ENCODE measurements at places on chromosomes 3 and 15.

DNA sequence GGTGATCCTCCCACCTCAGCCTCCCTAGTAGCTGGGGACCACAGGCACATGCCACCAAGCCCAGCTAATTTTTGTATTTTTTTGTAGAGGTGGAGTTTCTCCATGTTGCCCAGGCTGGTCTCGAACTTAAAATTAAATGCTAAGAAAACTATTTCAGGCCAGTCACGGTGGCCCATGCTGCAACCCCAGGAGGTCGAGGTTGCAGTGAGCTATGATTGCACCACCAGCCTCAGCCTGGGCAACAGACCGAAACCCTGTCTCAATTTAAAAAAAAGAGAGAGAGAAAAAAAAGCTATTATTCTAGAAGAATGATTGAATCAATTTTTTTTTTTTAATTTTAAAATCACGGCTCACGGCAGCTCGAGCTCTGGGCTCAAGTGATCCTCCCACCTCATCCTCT lies 4.7 kb downstream of the SLC51A start:
- DNase-seq = no peak

DNA sequence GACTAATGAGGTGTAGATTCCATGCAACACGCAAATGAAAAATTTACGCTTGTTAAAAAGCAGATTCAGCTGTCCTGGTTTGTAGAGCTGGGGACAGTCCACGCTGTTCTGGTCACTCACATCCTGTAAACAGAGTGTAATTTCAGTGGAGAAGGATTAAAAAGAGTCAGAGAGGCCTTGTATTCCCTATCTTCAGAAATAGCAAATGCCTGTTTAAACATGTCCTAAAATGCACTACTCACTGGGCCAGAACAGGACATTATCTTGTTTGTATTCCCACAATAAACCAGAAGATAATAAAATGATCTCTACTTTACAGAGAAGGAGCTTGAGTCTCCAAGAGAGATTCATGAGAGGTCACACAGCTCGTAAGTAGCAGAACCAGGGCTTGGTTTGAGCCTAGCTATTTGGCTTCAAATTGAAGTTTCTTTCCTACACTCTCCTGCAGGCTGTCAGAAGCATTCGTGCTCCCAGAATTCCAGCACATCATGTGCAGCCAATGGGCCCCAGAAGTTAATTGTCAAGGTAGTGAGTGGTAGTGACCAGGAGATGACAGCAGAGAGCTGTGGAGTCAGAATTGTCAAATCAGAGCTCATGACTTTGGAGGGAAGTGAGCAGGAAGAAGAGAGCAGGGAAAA lies 242.5 kb downstream of the ATP8B4 start:
- DNase-seq = no peak

- DNase-seq = no peak
These were observed 142.7 kb upstream of the DPPA4 start for GRCh38 chr3:109480014-109480413.

GRCh38 chr3:10949197-10949596 lies 43.4 kb upstream of the SLC6A1 start:
- DNase-seq = no peak

DNA sequence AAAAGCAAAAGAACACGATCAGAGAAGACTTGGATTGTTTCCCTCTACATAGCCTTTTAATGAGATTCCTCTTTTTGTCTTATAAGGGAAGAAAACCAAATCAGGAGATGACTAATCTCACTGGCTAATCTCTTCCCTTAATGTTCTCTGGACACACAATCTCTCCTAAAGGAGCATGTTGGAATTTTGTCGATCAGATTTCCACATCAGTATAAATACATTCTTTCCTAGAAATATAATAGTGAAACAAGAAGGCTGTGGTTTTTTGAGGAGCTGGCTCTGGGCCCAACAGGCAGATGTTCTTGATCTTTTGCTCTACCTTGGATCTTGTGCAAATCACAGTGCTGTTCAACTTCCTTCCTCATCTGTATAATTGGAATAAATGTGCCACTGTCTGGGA lies 94.0 kb downstream of the GTPBP8 start:
- DNase-seq = no peak

GRCh38 chr3:106403371-106404145 lies 534.7 kb upstream of the CBLB start:
- no peak for DNase-seq

DNA sequence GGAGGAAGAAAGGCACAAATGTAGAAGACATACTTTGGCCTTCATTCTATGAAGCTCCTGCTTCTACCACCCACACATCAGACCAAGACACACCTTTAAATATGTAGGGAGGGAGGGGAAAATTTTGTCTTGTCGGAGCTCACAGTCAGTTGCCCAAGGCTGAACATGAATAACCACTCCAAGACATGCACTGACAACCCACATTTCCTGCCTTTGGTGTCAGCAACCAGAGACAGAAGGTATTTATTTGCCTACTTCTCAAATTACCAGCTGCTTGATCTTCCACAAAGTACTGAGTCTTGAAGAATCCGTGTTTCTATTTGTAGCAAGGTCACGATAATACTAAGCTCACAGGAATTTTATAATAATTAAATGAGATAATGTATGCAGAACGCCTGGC lies 169.7 kb downstream of the KCNMB2 start:
- no peak for DNase-seq

GRCh38 chr3:3240986-3241385 lies 61.5 kb upstream of the CRBN start:
- DNase-seq = no peak
